Stimulated activated CD8-positive, alpha-beta memory T cell treated with anti-CD3 and anti-CD28 coated beads, Interleukin-4, amount 100 ng/mL, for 4 hours (primary cell): ENCODE measurements at places on chromosomes 16 and 17.

GRCh38 chr17:81885454-81885853, 5.9 kb downstream of the ALYREF start:
- no peak for DNase-seq

DNA sequence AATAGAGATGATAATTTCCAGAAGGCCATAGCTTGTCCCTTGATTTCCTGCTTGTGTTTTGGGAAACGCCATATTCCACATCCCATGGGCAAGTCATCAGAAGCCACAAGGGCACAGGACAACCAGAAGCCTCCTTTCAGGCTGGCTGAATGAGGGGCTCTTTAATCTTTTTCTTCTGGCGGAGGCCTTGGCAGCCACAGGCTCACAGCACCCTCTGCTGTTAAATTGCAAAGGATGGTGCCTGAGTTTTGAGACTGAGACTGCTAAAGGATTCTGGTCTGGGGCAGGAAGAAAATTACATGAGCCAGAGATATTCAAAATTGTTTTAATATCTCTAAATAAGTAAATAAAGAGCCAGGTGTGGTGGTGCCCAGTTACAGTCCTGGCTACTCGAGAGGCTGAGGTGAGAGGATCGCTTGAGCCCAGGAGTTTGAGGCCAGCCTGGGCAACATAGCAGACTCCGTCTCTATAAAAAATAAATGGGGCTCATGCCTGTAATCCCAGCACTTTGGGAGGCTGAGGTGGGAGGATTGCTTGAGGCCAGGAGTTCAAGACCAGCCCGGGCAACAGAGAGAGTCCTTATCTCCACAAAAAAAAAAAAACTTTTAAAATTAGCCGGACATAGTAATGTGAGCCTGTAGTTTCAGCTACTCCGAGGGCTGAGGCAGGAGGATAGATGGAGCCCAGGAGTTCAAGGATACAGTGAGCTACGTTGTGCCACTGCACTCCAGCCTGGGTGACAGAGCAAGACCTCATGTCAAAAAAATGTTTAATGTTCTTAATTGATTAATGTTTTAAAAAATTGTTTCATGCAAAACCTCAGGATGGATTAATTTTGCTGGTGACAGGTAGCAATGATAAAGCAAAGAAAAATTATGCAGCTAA, 26.3 kb downstream of the AARSD1 start:
- DNase-seq = no peak

GRCh38 chr17:9577373-9577709, 899 bp downstream of the CFAP52 start:
- DNase-seq = no peak

DNA sequence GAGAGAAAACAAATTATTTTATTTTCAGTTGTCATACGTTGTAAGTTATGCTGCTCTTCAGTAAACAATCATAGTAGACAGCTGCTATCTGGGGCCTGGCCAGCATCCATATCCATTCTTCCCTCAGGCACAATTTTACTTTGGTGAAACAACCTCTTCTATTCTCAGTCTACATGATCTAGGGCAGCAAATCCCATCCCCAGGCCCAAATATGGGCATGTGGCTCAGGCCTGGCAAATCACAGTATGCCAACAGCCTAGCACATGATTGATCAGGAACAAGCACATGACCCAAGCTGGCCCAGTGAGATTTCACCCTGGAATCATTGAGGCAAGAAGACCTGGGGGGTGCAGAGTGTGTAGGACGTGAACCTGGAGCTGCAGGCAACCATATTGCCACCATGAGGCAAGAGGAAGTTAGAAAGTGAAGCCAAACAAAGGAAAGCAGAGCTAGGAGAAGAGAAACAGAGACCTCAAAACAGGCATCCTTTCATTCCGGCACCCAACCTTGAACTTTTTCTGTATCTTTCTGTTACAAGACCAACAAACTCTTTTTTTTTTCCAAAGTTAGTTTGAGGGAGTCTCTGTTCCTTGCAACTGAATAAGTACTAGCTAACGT, 10.3 kb upstream of the ABCC12 start:
- DNase-seq = no peak

GRCh38 chr16:68658341-68658973, 13.3 kb downstream of the CDH3 start:
- DNase-seq = no peak

DNA sequence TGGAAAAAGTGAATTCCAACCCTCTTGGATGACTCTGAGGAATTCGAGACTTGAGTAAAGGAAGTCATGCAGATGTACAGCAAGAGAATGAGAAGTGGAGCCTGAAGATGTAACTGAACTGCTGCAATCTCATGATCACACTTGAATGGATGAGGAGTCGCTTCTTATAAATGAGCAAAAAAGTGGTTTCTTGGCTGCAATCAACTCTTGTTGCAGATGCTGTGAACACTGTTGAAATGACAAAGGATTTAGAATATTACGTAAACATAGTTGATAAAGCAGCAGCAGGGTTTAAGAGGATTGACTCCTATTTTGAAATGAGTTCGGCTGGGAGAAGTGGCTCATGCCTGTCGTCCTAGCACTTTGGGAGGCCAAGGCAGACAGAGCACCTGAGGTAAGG, 25.5 kb downstream of the ASPA start:
- no peak for DNase-seq

DNA sequence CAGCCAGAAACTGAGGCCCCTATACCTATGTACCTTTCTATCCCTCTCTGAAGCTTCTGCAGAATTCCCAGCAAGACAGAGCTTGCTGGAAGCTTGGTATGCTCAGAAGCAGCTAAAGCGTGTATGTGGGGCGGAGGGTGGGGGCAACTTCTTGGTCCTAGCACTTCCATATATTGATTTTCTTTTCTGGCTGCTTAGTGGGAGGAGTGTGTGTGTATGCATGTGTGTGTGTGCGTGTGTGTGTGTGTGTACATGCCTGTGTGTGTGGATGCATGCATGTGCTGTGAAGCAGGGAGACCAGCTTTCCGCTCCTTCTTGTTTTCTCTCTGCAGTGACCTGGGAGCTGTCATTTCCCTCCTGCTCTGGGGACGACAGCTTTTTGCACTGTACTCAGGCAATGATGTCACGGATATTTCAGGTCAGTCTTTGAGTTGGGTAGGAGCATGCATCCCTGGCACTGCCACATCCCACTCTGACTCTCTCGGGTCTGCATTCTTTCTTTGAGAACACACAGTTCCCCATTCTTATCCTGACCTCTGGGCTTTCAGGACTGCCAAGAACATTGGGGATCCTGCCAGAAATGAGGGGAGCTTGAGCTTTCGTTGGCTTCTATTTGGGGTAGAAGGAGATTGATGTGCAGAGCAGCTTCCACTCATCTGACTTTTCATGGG, 10.7 kb downstream of the HPR start:
- DNase-seq = no peak

- no peak for DNase-seq
These were observed 85.8 kb upstream of the SEC14L1 start for GRCh38 chr17:77054936-77055335.

DNA sequence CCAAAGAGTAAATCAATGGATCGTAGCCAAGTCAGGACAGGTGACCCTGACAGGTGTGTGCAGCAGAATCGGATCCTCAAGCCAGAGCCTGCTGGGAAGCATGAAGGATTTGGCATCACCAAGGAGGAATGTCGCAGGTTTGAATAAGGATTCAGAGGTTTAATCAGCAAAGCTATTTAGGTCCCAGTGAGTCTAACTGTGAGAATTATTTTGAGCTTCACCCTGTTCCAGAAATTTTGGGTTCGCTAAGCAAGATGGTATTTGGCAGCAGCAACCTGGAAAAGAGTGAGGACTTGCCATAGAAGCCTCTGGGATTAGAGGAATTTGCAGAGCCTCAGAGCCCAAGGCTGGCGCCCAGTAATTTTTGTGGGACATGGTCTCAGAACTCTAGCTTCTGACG, 173.0 kb downstream of the CCDC182 start:
- no peak for DNase-seq

DNA sequence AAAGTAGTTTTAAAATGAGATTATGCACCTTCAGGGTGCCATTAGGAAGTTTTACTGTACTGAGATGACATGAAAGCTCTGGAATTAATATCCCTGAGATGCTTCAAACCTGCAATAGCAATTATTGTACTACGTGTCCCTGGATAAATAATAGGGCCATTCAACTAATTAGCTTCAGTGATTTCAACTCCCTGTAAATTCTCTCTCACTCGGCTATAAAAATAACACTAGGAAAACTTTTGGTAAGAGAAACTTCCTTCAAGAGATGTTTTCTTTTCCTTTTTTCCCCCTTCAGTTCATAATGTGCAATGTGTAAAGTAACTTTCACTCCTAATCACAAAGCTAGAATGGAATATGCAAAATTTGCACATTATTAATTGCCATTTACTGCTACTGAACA, 146.4 kb downstream of the SNX11 start:
- DNase-seq = no peak

DNA sequence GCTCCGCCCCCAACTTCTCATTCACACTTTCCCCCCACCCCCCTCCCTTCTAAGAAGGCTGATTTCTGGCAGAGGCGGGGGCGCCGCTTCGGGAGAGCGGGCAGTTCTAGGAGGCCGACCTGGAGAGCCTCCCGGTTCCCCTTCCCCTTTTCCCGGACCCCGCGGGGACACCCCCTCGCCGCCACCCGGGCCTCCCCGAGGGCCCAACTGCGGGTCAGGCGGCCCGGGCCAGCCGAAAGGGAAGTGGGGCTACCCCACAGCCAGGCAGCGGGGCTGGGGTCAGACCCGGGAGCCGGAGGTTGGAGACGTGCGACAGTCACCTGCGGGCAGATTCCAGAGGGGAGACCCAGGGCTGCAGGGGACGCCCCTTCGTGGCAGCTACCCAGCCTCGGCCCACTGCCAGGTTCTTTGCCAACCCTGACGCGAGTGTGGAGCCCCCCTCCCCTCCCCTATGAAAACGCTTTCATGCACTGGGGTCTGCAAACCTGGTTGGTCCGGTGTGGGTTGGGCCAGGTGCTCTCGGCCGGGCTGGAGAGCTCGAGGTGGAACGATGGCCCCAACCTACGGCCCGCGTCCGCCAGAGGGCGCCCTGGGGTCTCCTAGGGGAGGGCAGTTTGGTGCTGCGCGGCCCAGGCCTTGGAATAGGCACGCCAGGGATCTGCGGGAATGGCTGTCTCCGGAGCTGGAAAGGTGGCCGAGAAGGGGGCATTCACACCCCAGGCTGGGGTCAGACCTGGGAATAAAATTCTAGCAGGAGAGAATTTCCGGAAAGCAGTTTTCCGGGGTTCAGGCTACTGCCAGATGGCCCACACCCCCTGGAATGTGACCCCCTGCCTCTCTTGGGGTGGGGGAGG, 721 bp upstream of the SOCS3 start:
- peak; percentile 83 for DNase-seq

DNA sequence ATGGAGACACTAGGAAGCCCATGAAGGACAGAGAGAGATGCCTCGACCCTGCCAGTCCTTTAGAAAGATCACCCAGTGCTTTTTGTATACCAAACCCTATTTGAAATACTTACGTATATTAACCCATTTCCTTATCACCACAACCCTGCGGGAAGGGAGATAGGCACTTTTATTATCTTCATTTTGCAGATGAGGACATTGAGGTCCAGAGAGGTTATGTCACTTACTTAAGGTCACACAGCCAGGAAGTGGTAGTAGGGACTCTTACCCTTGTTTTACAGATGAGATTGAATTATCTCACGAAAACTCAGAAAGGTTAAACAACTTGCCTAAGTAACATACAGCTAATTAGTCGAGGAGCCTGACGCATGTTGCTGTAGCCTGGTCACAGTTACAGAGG, 38.2 kb downstream of the IL4R start:
- no peak for DNase-seq

DNA sequence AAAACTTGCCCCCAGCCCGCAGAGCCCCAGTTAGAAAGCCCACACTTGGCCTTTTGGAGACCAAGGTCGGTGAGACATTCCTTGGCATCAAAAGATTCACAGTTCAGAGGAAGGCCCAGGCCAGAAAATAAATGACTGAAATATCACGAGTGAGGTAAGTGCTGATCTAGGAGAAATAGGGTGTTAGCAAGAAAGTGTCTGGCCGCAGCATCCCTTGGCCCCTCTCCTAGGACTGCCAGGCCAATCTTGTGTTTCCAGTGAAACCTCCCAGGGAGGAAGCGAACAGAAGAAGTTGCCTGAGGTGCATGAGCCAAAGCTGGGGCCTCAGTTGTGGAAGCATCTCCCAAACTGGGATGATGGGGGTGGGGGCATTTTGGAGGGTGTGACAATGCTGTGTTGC, 22.5 kb upstream of the NSMCE1 start:
- no peak for DNase-seq

DNA sequence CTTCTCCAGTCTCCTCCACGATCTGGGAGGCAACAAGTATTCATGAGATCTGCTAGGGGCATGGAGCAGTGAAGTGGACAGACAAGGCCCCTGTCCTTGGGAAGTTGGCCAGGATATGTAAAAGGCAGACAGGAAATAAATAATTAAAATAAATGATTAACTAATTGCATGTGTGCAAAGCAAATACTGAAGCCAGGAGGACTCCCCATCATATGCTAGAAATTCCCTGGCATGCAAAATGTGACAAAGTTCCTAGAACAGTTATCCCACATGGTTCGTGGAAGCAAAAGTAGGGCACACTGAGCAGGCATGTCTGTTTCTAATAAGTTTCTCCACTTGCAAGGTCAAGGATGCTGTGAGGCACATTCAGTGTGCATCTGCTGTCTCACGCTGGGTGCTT, 86.8 kb downstream of the CDYL2 start:
- DNase-seq = no peak

DNA sequence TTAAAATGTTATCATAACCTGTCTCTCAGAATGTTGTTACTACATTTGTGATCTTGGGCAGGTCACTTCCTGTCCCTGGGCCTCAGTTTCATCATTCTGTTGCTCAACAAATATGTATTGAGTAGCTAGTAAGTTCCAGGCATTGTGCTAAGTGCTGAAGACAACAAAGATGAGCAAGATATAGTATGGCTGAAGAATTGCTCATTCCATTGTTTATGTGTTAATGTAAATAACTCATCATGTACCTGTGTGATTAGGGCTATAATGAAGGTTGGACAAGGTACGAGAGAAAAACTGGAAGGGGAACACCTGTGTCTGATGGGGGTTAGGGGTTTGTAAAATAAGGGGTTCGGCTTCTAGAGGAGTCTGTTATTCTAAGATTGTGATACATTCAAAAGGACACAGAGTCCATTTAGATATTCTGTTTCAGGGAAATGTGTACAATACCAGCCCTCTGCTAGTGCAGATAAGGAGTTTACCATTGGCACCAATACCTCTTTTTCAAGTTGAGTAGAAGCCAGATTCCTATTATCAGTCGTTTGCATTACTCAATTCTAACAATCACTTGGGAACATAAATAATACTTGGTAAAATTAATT, 20.0 kb downstream of the TUBG1 start:
- no peak for DNase-seq

- DNase-seq = no peak
These were observed 5.9 kb downstream of the GEMIN4 start for GRCh38 chr17:746181-746580.
